ENCODE measurements at places on chromosomes 3 and 15.

DNA sequence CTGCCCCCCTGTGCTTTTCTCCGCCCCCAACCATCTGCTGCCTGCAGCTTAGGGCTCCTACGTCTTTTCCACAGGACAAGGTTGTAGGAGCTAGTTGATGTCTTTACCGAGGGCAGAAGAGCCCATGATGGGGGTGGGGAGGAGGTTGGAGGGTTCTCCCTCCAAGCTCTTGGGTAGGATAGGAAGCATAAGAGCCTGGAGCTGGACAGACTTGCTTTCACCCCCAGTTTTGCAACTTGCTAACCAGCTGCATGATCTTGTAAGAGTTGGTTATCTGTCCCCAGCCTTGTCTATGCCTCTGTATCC, 856 bp downstream of the ABCF3 start:
- no peak for DNase-seq

GRCh38 chr3:128178782-128179483, 25.7 kb downstream of the EEFSEC start:
- no peak for DNase-seq

DNA sequence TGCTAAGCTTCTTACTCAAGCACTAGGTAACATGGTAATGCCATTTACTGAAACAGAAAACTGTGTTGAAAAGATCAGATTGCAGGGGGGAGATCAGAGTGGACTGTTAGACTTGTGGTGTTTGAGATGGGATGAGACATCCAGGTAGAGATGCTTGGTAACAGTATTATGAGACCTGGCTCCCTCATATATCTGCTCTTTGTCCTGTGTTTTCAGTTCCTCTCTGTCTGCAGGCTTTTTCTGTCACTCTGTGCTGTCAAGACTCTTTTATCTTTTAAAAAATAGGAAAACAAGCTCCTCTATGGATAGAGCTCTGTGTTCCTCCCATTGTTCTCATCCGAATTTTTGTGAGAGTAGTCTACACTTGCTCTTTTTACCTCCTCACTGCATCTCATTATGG, 48.1 kb downstream of the CALML4 start:
- no peak for DNase-seq

DNA sequence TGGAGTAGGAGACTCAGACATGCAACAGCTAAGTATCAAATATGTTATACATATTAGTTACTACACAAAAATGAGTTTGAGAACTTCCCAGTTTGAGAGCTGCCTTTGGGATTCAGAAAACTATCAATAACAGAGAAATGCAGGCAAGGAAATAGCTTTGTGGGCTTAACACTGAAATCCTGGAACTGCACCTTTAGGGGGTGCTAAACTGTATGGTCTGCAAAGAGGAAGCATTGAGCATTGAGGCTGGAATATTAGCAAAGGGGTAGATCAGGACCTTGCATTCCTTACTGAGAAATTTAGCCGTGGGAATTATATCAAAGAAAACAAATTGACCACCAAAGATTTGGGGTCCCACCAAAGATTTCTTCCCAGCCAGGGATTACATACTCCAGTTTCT, 580.0 kb downstream of the ZNF385D start:
- DNase-seq = no peak

All from activated CD8-positive, alpha-beta T cell treated with anti-CD3 and anti-CD28 coated beads for 36 hours (primary cell).